H9 (cell line): ENCODE measurements at places on chromosomes 7 and 10.

GRCh38 chr10:124708246-124708779, 35.9 kb downstream of the FAM53B start:
- DNase-seq = no peak

DNA sequence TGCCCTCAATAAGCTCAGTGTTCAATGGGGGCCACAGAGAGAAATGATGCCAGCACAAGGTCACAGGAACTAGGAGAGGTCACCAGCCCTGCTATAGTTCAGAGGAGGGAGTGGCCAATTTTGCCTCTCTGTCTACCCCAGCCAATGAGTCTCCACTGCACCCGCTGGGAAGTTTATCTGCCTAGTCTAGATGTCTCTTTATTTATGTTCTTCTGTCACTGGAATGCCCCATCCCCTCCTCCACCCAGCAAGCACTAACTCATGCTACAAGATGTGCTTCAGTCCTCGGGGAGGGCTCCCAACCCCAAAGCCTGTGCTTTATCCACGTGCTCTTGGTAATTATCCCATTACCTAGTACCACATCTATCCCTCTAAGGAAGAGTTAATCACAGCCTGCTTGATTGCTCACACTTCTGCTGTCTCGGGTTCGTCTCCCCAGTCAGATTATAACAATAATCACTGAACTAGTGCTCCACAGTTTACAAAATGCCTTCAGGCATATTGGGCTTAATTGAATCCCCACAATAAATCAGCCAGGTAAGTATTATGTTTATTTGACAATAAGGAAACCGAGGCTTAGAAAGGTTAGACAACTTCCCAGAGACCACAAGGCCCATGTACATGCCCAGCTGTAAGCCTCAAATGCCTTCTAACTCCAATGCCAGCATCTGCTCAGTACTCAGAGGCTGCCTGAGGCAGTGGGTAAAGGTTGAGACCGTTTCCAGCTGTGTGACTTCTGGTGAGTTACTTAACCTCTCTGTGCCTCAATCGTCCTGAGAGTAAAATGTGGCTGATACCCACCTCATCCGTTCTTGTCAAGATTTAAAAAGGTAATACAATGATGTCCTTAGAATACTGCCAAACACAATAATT, 3.9 kb downstream of the HIP1 start:
- no peak for DNase-seq

DNA sequence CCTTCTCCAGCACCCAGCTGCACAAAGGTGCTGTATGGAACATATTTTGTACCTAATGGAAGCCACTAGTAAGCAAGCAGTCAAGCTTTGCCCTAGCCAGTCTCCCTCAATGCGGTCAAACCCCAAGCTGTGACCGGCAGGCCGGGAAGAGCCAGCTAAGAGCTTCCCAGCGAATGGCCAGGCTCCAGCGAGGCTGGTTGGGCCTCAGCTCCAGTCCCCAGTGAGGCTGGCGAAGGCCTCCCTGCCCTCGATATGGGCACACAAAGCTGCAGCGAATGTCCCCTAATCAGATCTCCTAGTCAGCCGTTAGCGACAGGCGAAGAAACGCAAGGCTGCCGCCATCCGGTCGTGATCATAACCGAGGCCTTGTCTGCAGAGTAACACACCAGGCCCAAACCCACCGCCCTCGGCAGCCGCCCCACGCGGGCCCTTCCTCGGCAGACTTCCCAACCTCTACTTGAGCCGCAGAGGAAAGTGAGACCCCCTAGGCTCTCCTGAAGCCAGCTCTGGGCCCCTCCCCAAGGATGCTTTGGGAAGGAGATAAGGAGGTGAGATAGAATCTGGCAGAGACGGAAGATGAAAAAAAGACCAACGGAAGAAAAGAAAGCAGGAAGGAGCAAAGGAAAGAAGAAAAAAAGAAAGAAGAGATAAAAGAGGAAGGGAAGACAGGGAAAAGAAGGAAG, 3.1 kb upstream of the HOXA9 start:
- no peak for DNase-seq

GRCh38 chr10:5522913-5523560, 1.7 kb upstream of the CALML3 start:
- DNase-seq = peak; percentile 19

DNA sequence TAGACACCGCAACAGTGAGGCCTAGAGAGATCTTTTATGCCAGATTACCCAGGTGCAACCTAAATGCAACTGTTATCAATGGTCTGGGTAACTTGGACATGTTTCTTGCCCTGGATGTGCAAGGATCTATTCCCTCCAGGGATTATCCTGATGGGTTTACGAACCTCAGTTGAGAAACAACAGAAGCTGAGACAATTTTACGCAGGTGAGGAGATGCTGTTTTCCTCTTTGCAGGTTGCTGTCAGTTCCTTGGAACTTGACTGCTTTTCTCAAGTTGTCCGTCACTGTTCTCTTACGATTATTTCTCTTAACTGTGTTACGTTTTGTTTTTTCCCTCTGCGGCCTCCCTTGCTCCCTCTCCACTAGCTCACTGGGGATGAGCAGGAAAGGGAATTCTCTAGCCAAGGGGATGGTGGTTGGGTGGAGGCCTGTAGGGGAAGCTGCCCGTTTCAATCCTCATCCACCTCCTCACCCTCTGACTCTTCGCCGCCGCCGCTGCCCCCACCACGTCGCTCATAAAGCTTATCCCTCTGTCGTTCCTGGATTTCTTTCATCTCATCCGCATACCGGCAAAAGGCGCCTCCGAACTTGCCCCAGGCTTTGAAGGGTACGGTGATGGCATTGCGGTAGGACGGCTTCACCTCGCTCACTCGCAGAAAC, 1.2 kb downstream of the PURB start:
- DNase-seq = no peak

- no peak for DNase-seq
Measured at GRCh38 chr7:131039355-131039762, 288.3 kb upstream of the MKLN1 start.

GRCh38 chr10:78696791-78697395, 371.9 kb upstream of the ZMIZ1 start:
- no peak for DNase-seq

- DNase-seq = no peak
Measured at GRCh38 chr10:121323443-121323842, 274.8 kb downstream of the FGFR2 start.

DNA sequence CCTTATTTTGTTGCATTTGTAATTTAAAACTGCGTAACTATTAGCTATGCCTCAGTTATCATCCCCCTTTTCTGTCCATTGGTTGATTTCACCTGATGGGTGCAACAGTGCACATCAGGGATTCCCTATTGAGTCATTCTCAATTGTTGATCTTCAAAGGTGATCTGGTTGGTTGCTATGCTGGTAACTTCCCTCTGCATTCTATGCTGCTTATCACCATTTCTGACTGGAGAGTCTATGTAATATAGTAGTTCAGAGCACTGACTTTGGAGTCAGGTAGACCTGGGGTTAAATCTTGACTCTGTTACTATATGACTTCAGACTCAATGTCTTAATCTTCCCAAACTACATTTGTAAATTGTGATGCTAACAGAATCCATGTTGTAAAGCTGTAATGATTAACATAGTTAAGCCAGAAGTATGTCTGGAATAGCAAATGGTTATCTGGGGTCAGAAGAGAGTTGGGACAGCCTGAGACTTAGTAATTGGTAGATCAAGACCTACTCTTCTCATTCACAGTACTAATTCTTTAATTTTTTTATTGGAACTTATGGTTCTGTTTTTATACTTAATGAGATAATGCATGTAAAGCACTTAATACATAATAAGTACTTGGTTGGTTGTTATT, 38.1 kb downstream of the EXOC6 start:
- DNase-seq = no peak

GRCh38 chr10:18368682-18369081, 228.5 kb downstream of the CACNB2 start:
- no peak for DNase-seq

DNA sequence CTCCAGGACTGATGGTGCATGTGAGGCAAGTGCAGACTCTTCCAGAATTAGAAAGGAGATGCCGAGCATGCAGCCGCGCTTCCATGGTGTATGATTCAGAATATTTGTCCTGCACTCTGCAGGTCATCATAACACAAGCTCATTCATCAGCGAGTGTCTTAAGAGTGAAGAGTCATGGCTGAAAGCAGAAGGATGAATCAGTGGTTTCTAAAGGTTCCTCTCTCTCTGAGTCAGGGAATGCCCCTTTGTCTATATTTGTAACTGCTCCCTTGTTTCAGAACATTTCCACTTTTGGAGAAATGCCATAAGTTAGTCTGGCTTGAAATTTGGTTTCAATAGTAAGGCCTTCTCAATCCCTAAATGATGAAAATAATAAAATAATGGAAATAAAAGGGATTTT, 52.3 kb downstream of the HECW1 start:
- DNase-seq = no peak

- no peak for DNase-seq
Measured at GRCh38 chr10:70650104-70650503, 22.2 kb upstream of the ADAMTS14 start.

DNA sequence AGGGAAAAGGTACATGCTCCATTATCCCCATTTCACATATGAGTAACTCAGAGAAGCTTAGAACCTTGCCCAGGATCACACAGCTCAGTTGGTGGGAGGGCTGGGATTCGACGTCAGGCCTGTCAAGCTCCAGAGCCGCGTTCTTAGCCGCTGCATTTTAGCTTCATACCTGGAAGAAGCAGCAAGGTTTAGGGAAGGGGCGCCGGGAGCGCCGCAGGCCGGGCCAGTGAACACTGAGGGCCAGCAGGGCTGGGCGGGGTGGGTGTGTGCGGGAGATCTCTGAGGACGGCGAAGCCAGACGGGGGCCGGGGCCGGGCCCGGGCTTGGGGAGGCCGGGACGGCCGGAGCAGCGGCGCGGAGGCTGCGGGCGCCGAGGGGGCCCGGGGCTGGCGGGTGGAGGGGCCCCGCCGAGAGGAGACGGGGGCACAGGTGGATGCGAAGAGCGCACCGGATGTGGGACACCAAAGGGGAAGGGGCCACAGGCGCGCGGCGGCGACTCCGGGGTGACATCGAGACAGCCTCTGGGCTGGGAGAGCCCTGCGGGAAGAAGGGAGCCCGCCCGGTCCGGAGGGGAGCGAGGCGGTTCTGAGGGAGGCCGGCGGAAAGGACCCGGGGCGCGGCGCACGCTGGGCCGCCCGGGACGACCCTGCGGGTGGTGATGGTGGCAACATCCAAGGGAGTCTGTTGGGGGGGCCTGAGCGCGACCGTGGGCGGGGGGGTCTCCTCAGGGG, 498 bp downstream of the NDST2 start:
- DNase-seq = peak; percentile 59
